NCI-H1092 (cell line): ENCODE measurements at places on chromosomes 4 and X.

- DNase-seq = no peak
Observed at GRCh38 chr4:47415719-47416118, 47.8 kb downstream of the COMMD8 start.

DNA sequence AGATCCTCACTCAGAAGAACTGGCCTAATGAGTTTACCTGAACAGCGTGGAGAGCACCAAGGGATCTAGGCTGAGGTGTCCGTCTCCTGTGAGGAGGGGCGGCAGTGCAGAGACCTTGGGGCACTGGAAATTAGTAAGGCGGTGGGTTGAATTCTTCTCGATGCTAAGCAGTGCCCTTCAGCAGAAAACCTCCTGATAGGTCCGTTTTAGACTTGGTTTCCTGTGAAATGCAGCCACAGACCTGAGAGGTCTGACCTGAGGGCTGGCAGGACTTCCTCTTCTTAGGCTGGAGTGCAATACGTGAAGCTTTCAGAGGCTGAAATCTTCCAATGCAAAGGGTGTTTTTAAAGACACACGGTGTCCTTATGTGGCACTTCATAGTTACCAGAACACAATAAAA, at the start of gene CLNK:
TSS of gene CLNK (minus strand) at position 138 of the 400 bp plus-strand sequence. CDS start 16,899 bp downstream, outside the sequence.
- DNase-seq = no peak

- DNase-seq = no peak
Observed at GRCh38 chr4:88297212-88297516, 12.8 kb upstream of the PPM1K start.

GRCh38 chr4:137299281-137299680, 233.0 kb downstream of the PCDH18 start:
- no peak for DNase-seq

- no peak for DNase-seq
Observed at GRCh38 chrX:42149281-42149680, 225.9 kb upstream of the CASK start.

DNA sequence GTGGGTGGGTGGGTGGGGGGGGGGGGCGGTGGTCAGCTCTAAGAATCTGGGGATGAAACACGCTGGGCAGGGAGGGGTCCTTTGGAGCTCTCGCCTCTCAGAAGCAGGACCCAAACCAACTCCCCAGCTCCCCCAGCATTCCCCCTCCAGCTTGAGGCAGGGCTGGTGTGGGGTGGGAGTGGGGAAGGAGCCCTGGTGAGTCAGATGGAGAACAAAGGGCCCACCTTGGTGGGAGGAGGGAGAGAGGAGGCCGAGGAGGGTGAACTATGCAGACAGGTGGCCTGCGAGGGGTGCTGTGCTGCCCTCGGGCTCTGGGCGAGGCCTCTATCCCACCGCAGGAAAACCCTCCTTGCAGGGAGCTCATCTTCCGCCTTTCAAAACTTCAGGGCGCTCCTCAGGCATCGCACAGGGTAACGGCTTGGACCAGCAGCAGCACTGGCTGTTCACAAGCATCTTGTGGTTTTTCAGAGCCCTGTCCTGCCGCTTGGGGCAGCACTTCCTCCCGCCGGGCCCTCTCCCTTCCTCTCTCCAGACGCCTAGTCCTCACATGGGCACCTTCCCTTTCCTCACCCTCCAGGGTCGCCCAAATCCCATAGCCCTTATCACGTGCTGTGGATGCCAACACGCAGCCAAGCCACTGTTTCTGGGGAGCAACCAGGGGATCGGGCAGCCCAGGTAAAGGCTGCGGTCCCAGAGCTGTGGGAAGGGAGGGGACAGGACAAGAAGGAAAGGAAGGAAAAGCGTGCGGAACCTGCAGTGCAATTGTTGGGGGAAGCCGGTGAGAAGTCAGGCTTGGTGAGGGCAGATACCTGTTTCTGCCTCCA, 34.0 kb upstream of the GRPEL1 start:
- peak; percentile 34 for DNase-seq

DNA sequence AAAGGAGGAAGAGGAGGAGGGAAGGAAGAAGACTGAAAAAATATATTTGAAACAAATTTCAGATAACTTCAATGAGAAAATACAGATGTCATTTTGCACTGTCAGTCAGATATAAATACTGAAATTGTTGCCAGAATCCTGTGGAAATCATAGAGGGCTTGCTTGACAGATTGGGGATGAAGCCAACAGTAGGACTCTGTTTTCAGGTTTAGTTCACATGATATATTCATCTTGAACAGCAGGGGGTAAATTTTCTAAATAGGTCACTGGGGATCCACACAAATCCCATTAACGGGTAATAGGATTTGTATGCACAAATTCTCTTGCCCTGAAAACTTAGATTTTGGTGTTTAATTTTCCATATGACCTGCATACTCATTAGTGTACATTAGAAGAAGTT, 103.3 kb upstream of the PCDH18 start:
- no peak for DNase-seq

- no peak for DNase-seq
Observed at GRCh38 chr4:24174602-24175001, 284.8 kb upstream of the PPARGC1A start.
